CD4-positive, alpha-beta T cell (primary cell): ENCODE measurements at places on chromosomes 16 and 17. TPM values are rescaled to one million over a fixed set of nuclear protein-coding genes. Genes with fewer than 3 reads are reported as not detected.

The CCDC200 gene
- 1.0 TPM for total RNA-seq

GRCh38 chr17:35127751-35128514, 6.5 kb downstream of the FNDC8 start:
- H3K27ac ChIP-seq = no peak overlapping the region
- H3K36me3 ChIP-seq = peaks cover 21% of the 10 kb centered on the region
- H3K27me3 ChIP-seq = no peaks in the 10 kb centered on the region
- no peak overlapping the region for H3K4me3 ChIP-seq
- no peak for DNase-seq
- H3K4me1 ChIP-seq = no peaks in the 10 kb centered on the region

GRCh38 chr17:2253362-2253761, 50.2 kb downstream of the SMG6 start:
- H3K36me3 ChIP-seq = peaks cover 19% of the 10 kb centered on the region
- H3K4me1 ChIP-seq = peaks cover 36% of the 10 kb centered on the region
- no peaks in the 10 kb centered on the region for H3K27me3 ChIP-seq
- H3K27ac ChIP-seq = no peak overlapping the region
- no peak overlapping the region for H3K4me3 ChIP-seq

The NT5C3B gene
- total RNA-seq = 25.7 TPM

The RGS11 gene
- not detected for total RNA-seq

DNA sequence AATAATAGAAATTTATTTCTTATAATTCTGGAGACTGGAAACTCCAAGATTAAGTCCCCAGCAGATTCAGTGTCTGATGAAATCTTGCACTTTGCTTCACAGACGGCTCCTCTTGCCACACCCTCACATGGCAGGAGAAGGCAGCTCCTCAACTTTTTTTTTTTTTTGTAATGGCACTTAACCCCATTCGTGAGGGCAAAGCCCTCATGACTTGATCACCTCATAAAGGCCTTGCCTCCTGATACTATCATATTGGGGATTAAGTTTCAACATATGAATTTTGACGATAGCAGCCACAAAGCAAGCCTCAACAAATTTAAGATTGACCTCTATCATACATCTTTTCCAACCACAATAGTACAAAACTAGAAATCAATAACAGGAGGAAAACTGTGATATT, 42.3 kb upstream of the CDYL2 start:
- H3K27ac ChIP-seq = no peak overlapping the region
- H3K4me3 ChIP-seq = no peak overlapping the region
- H3K36me3 ChIP-seq = no peaks in the 10 kb centered on the region
- H3K4me1 ChIP-seq = no peaks in the 10 kb centered on the region

DNA sequence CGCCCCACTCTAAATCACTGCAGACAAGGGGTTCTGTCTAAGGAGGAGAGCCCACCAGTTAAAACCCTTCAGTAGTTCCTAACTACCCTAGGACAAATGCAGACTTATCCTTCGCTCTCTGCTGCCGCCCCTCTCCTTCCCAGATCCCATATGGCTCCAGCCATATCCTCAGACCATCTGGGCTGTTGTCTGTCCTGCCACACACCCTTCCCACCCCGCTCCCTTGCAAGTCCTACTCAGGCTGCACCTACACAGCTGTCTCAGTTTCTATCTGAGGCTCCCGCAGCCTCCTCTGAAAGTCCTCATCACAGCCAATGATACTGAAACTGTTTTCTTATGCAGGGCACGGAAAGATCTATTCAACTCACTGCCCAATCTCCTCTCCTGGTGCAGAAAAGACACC, 720 bp upstream of the BCKDK start:
- DNase-seq = no peak
- peaks cover 16% of the 10 kb centered on the region for H3K36me3 ChIP-seq
- H3K27ac ChIP-seq = no peak overlapping the region
- peaks cover 25% of the 10 kb centered on the region for H3K4me1 ChIP-seq

The KRT39 gene
- not detected for total RNA-seq

- H3K4me1 ChIP-seq = no peaks in the 10 kb centered on the region
- no peak for DNase-seq
Measured at GRCh38 chr16:88599092-88599733, 29.0 kb downstream of the ZC3H18 start.

DNA sequence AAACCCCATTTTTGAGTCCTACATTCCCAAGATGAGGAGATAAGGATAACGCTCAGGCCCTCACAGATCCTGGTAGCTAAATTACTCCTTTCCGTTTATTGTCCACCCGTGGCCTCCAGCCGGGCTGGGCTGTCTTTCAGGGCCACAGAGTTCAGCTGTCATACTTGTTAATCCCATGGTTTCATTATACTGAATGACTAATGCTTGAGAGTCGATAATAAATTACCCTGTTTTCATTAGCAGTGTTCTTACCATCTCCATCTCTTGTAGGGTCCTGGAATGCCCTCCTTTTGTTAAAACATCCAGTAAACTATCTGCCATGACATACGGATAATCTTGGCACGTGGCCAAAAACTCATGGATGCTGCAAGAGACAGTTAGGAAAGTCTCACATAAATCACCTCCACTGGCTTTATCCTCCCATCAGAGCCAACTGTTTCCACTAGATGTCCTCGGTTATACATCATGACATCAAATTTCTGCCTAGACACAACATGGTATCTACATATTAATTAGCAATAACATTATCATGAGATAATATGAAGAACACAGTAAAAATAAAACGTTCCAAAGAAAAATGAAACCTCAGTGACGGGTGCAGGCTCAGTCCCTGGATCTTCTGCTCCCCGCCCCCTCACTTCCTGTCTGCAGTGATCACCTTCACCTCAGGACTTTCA, 45.3 kb downstream of the BRD7 start:
- H3K27me3 ChIP-seq = no peaks in the 10 kb centered on the region
- H3K36me3 ChIP-seq = peaks cover 72% of the 10 kb centered on the region
- DNase-seq = no peak
- peak overlapping the region; percentile 22 for H3K27ac ChIP-seq

DNA sequence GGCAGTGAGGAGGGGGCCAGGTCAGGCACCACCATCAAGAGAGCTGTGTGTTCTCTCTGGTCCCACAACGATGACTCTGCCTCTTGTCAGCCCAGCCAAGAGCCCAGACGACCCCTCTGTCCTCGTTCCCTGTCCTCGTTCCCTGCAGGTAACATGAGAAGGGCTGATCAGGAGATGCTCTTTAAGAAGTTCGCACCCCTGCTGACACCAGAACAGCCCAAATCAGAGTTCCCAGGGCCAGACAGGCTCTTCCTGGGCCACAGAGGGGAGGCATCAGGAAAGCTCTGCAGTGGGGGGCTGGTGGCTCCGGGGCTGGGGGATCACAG, 13.5 kb upstream of the DNAI2 start:
- DNase-seq = no peak
- H3K27ac ChIP-seq = no peak overlapping the region
- peaks cover 8% of the 10 kb centered on the region for H3K36me3 ChIP-seq
- H3K4me3 ChIP-seq = no peak overlapping the region
- no peaks in the 10 kb centered on the region for H3K27me3 ChIP-seq

The KRTAP3-1 gene
- not detected for total RNA-seq

The GJC1 gene
- total RNA-seq = not detected

- no peaks in the 10 kb centered on the region for H3K27me3 ChIP-seq
- no peaks in the 10 kb centered on the region for H3K36me3 ChIP-seq
- no peak overlapping the region for H3K4me3 ChIP-seq
- no peak for DNase-seq
Measured at GRCh38 chr16:13333336-13333735, 431.9 kb downstream of the SHISA9 start.

The NUTF2 gene
- 25.7 TPM for total RNA-seq

- H3K4me3 ChIP-seq = no peak overlapping the region
- no peak for DNase-seq
- no peaks in the 10 kb centered on the region for H3K4me1 ChIP-seq
- H3K36me3 ChIP-seq = no peaks in the 10 kb centered on the region
- no peaks in the 10 kb centered on the region for H3K27me3 ChIP-seq
Measured at GRCh38 chr16:31780342-31780741, 93.3 kb upstream of the ZNF267 start.

DNA sequence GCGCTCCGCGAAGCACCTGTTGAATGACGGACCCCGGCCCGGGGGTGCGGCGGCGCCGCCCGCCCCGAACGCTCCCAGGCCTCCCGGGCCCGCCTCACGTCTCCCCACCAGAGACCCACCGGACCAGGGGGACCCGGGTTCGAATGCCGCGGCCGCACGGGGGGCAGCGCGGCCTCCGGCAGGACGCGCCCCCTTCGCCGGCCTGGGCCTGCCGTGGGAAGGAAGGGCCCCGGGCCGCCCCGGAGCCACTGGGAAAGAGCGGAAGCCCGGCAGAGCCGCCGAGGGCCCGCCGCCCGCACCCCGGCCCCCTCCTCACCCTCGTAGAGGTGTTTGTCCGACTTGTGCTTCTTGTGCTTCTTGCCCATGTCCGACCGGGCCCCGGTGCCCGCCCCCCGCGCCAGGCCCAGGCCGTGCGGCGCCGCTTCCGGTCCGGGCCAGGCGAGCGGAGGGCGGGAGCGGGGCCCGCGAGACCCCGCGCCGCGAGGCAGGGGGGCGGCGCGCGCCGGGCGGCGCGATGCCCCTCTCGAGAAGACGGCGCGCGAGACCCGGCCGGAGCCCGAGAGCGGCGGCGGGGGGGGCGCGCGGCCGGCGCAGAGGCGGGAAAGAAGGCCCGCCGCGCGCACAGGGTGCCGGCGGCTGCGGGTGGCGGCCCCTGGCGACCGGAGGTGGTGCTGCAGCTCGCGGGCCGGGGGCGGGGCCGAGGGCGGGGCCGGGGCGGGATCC, at the start of gene BRD7:
Gene BRD7 (minus strand): TSS at position 579 of the 723 bp plus-strand sequence. CDS start 214 bp downstream, at position 365.
- peak within 1 kb of the TSS; percentile 15 for H3K27ac ChIP-seq
- H3K4me1 ChIP-seq = peaks cover 28% of the 10 kb centered on the region
- peak; percentile 88 for DNase-seq
- peaks cover 31% of the 10 kb centered on the region for H3K36me3 ChIP-seq

DNA sequence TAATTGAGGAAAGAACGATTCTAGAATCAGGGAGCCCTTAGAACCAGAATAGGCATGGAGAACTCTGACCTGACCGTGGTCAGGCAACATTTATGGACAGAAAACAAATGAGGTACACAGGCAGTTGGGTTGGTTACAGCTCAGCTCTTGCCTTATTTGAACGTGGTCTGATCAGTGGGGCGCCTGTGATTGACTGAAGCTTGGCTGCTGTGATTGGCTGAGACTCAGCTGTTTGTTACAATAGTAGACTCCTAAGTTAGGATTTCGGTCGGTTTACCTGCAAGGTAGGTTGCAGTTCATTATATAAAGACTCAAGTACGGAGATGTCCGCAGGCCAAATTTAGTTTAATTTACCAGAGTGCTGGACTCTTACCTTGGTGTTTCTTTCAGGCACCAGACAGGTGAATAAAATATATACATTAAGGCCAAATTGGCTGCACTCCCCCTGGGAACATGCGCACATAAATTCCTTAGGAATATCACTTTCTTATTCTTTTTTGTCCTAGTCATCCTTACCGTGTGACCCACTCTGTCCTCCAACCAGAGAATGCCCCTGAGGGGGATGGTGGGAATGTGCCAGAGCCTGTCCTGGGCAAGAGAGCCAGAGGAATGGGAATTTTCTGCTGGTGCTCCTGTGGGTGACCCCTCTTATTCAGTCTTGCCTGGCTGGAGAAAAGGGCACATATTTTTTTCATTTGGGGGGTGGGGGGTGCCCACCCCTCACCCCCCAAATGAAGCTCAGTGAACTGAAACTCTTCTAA, 7.5 kb upstream of the CSNK2A2 start:
- no peak for DNase-seq
- H3K4me1 ChIP-seq = no peaks in the 10 kb centered on the region
- H3K4me3 ChIP-seq = no peak overlapping the region
- H3K27me3 ChIP-seq = peaks cover 5% of the 10 kb centered on the region
- H3K27ac ChIP-seq = no peak overlapping the region

DNA sequence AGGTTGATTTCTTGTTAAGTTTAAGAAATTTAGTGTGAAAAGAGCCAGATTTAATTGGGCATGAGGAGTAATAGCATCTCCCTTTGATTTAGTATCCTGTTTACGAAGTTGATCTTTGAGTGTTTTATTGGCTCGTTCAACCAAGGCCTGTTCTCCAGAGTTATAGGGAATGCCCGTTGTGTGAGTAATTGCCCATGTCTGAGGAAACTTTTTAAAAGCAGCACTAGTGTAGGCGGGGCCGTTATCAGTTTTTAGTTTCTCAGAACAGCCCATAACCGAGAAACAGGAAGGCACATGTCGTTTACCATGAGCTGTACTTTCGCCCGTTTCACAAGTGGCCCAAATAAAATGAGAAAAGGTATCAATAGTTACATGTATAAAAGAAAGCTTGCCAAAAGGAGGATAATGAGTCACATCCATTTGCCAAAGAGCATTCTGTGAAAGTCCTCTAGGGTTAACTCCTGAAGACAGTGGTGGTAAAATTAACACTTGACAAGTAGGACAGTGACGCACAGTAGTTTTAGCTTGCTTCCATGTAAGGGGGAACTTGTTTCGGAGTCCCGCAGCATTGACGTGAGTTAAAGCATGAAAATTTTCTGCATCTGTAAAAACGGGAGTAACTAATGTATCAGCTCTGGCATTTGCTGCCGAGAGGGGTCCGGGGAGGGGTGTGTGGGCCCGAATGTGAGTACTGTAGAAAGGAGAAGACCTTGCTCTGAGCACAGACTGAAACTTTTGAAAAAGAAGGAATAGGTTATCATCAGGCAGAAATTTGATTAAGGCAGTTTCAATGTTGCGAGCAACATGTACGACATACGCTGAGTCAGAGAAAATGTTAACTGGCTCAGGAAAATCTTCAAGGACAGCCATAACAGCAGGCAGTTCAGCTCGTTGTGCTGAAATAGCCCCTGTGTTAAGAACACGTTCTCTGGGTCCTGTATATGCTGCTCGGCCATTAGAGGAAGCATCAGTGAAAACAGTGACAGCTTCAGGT, 18.5 kb upstream of the KCTD5 start:
- H3K27ac ChIP-seq = no peak overlapping the region
- H3K4me1 ChIP-seq = peaks cover 13% of the 10 kb centered on the region
- H3K4me3 ChIP-seq = no peak overlapping the region
- peaks cover 12% of the 10 kb centered on the region for H3K36me3 ChIP-seq
- H3K27me3 ChIP-seq = no peaks in the 10 kb centered on the region

- H3K4me3 ChIP-seq = no peak overlapping the region
- H3K4me1 ChIP-seq = no peaks in the 10 kb centered on the region
- H3K27me3 ChIP-seq = no peaks in the 10 kb centered on the region
- DNase-seq = no peak
Measured at GRCh38 chr16:7534749-7535148, 202.1 kb downstream of the RBFOX1 start.

DNA sequence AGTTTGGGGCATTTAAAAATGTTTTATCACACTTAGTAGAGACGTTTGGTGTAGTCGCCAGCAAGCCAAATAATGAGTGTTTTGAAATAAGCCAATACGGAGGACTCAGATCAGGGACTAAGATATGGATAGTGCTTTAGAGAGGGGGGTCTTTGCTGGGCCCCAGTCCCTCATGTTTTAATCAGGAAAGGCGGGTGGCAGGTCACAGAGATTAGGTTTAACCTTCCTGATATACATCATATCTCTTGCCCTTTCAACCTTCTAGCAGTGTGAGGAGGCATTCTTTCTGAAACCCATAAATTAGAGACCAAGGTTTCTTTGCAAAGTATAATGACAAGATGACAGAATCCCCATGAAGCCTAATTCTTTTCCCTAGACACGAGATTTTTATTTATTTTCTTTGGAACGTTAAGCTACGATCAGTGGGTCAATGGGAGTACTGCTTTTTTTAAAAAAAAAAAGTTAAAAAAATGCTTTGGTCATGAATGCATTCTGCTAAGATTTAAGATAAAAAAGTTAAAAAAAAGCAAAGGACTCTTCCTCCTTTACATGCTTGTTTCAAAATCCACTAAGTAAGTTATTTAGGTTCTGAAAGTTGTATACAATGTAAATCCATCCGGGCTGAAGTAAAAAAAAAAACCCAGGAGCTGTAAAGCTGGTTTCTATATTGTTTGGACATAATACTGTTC, 572.1 kb upstream of the SALL1 start:
- no peak overlapping the region for H3K27ac ChIP-seq
- H3K4me3 ChIP-seq = no peak overlapping the region
- DNase-seq = no peak
- no peaks in the 10 kb centered on the region for H3K4me1 ChIP-seq
- H3K27me3 ChIP-seq = no peaks in the 10 kb centered on the region
- no peaks in the 10 kb centered on the region for H3K36me3 ChIP-seq
